ENCODE measurements at places on chromosomes 5 and 9. TPM values are rescaled to one million over a fixed set of nuclear protein-coding genes. Genes with fewer than 3 reads are reported as not detected.

TRPM3 gene
- total RNA-seq: not detected

DNA sequence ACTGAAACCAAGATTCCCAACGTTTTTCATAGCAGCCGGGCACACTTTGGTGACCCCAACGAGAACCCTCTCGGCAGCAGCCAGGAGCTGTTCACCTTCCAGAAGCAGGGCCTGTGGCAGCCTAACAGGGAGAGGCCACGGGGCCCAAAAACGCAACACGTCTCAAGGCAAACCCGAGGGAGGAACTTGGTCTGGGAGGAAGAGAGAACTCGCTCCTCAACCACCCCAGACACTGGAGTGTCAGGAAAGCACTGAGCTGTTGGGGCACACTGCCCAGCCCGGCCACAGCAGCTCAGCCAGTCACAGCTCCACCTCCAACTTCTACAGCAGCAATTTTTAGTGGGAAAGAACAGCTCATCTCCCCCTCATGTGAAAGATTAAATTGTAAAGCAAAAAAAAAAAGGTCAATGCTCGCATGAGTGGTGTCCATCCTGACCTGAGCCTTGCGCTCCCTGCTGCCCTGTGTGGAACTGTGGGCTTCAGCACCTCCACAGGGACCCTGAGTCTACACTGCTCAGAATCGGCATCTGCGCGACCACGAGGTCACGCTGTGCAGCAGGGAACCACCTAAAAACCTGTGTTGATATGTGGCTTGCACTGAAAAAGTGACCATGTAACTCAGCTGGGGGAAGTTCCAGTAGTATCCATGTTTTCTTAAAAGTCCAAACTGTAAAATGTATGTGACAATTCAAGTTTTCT is 55.0 kb downstream of the IPPK start:
- no peak for DNase-seq

- no peak for DNase-seq
These were observed 24.9 kb downstream of the CDKN2A start for GRCh38 chr9:21969011-21969940.

DNA sequence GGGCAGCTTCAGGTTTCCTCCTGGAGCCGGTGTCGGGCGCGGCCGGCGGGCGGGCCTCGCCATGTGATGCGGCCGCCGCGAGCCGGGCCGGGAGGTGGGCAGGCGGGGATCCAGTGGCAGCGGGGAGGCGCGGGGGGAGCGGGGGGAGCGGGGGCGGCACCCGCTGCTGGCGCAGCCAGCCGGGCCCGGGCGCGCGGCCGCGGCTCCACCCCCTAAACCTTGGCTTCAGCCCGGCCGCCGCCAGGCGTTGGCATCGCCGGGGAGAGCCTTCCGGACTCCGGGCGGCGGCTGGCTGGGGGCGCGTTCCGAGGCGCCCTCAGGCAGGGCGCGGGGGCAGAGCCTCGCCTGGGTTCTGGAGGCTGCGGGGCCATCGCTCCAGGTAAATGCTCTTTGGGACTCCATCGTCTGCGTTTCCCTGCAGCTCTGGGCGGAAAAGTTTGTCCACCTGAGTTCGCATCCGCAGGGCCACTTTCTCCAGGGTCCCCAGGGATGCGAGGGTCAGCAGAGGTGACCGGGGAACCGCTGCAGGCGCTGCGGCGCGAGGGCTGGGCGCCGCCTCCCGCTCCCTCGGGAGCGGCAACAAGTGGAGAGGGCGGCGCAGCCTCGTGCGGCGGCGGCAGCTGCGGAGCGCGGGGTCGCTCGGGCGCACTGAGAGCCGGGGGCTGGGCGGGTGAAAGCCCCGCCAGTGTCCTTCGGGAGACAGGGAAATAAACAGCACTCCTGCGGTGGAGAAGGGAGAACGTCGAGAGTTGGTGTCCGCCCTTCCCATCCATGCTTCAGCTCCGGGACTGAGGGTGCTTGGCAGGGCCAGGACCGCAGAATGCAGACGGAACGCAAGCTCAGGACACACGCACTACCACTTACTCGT is at the start of gene ARHGEF28:
TSS of gene ARHGEF28 (plus strand) at position 253 of the 868 bp plus-strand sequence. CDS start 58,656 bp downstream, outside the sequence.
- no peak for DNase-seq

ANKRD34B gene
- total RNA-seq: not detected

APBA1 gene
- total RNA-seq: 0.98 TPM

DNA sequence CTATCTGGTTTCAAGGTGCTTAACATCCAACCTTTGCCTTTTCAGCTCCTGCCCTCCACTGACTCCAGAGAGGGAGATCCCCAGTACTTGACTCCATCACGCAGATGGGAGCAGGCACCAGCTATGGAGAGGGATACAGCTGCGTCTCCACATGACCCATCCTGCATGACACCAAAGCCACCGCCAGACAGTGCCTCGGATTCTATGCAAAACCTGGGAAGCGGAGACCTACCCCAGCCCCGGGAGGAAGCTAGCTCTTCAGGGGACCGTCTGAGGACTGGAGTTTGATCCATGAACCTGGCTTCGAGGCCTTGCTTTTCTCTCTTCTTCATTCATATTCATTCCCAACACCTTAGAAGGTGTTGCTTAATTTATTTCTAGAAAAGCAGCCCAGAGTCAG is 24.8 kb downstream of the HRH2 start:
- no peak for DNase-seq

DNA sequence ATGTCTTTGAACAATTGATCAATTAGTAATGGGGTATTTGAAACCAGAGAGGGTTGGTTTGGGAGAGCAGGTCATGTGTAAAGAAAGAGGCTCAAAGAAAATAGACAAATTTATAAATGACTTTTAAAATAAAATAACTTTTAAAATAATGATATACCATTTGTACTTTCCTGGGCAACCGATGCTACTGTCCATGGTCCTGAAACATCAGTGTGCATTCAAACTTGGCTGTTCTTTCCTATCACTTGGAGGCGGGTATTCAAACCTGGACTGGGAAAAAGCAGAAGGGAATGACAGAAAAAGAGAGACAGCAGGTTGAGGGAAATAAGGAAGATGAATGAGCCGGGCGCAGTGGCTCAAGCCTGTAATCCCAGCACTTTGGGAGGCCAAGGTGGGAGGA is 1446.4 kb upstream of the WWC1 start:
- DNase-seq: no peak

DNA sequence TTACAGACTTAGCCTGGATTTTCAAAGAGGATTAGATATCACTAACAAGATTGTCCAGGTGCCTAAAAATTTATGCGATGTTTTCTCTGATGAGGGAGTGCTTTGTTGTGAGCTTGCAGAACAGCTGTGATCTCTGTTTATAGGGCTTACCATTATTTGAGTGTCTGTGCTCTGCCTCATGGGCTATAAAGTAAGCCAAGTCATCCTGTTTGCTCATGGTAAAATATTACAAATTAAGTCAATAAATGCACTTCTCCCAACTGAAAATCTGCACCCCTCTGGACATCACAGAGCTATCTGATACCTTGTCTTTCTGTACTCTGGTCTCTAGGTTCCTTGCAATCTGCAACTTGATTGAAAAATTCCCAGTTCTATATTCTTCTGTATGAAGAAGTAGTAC is 293.4 kb upstream of the ACTBL2 start:
- no peak for DNase-seq

- no peak for DNase-seq
These were observed 136.2 kb downstream of the BARX1 start for GRCh38 chr9:93818827-93819472.

GABRA6 gene
- total RNA-seq: not detected

GRCh38 chr9:28120626-28121025 is 547.3 kb upstream of the C9orf72 start:
- no peak for DNase-seq

DNA sequence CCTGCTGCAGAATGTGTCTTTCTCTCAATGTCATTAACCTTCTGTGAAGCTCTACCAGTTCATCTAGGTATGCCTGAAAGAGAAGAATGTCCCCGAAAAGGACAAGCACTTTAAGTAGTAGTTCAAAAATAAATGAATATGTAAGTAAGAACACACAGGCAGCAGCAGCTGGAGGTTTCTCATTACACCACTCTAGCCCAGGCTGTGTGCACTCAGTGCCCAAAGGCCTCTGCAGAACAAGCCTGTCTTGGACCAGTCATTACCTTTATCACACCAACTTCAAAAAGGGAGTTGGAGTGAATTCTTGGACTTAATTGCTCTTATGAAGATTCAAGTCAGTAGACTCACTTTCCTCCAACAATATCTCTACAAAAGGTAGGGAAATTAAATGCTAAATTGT is 268.8 kb downstream of the MLLT3 start:
- DNase-seq: no peak

- DNase-seq: no peak
These were observed 137.3 kb upstream of the ANKH start for GRCh38 chr5:15008921-15009320.

- no peak for DNase-seq
These were observed 23.4 kb downstream of the WNK2 start for GRCh38 chr9:93207326-93207814.

C8G gene
- total RNA-seq: 0.76 TPM

GRCh38 chr5:35863159-35863558 is 6.5 kb downstream of the IL7R start:
- no peak for DNase-seq

GRCh38 chr9:2150338-2150737 is 135.2 kb downstream of the SMARCA2 start:
- DNase-seq: no peak

ALDH1B1 gene
- 39.3 TPM for total RNA-seq

GRCh38 chr5:118548761-118549720 is 439.3 kb downstream of the DTWD2 start:
- no peak for DNase-seq

- DNase-seq: no peak
These were observed 153.4 kb downstream of the HSPA4 start for GRCh38 chr5:133205204-133205603.

- no peak for DNase-seq
These were observed 44.5 kb upstream of the STK32A start for GRCh38 chr5:147190331-147190730.

DNA sequence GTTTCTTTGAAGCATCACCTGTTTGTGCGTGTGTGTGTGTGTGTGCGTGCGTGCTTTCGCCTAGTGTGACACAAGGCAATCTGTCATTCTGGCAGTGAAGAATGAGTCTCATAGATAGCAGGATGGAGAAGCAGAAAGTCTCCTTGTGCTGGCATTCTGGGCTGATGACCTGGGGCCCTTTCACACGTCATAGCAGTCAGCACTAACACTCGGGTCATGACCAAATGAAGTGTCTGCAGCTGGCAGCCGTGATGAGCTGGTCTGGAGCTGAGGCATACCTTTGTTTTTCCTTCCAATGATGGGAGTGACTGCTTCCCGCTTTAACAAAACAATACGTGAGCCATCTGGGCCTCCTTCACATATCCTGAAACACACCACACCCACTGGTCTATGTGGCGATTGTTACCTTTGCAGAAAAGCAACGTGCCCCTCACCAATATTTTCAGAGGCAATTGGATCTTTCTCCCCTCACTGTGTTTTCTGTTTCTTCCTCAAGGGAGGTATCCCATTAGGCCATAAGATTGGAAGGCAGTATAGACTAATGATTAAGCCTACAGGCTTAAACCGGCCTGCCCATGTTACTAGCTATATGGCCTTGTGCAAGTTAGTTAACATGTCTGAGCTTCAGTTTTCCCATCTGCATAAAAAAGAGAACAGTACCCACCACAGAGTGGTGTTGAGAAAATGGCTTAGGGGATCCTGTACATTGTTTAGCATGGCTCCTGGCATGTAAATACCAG is 88.8 kb downstream of the SREK1 start:
- no peak for DNase-seq

IGFBPL1 gene
- total RNA-seq: not detected

SLC23A1 gene
- 4.2 TPM for total RNA-seq

DNA sequence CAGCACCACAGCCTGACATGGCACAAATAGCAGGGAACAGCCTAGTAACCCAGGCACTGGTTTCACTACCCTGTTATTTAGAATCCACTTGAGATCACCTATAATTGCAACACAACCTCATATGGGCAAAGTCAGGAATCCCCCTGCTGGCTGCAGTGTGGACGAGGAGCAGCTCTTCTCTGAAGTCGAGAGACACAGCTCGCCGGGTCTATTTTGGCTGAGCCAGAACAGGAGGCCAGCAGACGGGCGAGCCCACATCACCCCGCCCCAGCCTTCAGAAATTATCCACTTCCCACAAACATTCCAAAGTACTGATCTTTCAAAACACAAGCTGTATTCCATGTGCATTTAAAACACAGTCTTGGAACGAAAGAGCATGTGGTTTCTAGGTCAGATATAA is 179.0 kb downstream of the ROR2 start:
- no peak for DNase-seq

ARSI gene
- not detected for total RNA-seq

GRCh38 chr5:178535299-178536175 is 54.7 kb downstream of the COL23A1 start:
- no peak for DNase-seq

TSSK1B gene
- total RNA-seq: not detected

- peak; percentile 52 for DNase-seq
These were observed 7.4 kb downstream of the GALNT10 start for GRCh38 chr5:154197801-154198491.

DNA sequence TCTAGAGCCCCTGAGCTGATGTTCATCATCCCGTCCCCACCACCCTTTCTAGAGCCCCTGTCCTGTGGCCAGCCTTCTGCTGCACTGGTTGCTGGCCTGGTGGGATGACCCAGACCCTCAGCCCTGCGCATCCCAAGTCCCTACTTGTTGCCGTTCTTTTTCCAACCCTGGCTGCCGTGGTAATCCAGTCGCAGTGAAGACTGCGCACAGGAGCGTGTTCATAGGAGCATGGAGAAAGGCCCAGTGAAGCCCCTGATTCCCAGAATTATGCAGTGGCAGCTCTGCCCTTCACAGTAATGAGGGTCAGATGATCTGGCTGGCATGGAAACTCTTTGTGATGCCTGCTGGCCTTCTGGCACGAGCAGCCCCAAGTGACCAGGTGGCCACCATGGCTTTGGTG is 183.3 kb downstream of the CACNA1B start:
- DNase-seq: no peak

- DNase-seq: no peak
These were observed 141.7 kb downstream of the SYK start for GRCh38 chr9:90943341-90943740.

DNA sequence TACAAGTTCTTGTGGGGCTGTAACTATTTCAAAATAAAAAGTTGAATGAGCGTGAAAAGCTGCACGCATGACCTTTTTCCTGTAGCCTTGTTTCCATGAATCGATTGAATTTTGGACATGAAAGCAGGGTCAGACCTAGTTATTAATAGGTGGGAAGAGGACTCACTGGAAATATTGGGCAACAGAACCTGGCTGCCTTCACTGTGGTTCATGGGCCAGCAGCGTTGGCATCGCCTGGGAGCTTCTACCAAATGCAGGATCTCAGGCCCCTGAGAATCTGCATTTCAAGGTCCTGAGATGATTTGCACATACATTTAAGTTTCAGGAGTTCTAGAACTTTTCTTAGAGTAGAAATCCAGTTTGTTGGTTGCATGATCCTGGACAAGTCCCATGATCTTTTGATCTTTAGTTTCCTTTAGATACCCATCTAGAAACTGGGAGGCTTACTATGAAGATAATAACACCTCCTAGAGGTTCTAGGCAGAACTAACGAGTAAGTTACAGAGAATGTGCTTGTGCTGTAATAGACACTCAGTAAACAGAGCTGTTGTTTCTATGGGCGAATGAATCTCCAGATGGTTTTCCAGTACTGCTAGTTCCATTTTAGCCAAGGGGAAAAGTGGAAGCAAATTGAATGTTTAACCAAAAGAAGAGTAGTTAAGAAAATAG is 12.4 kb downstream of the ANKRD33B start:
- no peak for DNase-seq
